ENCODE measurements at places on chromosomes 4 and X.

DNA sequence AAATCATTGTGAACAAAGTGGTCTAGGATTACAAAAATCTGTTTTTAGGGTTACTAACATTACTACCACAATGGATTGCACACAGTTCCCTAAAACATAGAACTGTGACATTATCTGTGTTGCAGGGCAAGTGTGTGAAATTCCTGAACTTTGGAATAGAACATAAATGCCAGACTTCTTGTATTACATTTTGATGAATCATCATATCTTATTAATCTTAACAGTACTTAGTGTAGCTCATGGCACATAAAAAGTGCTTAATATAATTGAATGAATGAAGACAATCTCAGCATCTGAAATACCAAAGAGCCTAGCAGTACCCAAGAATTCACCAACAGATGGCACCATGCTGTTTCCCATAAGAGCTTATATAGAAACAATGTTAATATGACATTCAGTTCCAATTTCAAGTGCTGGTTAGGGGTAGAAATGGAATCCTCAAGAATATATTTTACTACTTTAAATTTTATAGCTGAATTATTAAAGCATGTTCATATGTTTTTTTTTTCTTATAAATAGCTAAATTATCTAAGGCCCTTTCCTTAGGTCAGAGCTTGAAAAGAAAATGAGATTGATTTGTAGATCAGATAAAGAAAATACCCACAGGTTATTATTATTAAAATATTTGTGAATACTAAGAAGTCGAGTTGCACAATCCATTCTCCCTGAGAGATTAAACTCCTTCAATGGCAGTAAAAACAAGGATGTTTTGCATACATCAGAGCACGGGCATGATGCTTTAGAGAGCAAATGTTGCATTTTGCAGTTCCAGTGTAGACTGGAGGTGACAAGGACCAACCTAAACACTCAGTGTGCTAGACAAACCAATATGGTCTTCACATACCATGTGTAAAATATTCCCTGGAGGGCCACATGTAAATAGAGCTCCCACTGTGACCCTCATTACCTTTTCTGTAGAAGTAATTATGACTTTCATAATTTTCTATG lies 25.7 kb upstream of the SHISA3 start:
- no peak for DNase-seq

DNA sequence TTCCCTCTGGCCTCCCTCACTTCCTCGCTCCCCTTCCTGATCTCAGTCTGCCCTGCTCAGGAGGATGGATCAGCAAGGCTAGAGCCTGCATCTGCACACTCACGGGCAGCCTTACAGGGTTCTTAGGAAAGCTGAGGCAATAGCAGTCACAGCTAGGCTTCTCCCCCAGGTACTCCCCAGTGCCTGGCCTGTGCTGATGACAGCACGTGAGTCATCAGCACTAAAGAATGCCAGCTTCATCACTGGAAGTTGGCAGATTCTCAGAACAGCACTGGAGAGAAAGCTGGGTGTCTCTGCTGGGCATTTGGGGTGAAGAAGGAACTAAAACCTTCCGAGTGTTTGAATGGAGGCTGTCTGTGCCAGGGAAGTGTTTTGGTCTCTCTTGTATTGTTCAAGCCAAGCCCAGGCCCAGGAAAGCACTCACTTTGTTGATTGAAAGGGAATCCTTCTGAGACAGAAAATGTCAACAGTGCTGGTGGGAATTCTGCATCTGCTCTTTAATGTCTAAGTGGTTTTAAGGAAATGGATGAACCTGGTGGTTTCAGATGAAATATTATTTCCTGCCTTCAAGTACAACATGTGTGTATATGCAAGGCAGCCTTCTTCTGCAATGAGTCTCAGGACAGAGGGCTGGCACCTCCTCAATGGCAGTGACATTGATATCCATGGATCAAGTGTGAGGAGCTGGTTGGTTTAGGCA lies 73.0 kb upstream of the SCOC start:
- no peak for DNase-seq

DNA sequence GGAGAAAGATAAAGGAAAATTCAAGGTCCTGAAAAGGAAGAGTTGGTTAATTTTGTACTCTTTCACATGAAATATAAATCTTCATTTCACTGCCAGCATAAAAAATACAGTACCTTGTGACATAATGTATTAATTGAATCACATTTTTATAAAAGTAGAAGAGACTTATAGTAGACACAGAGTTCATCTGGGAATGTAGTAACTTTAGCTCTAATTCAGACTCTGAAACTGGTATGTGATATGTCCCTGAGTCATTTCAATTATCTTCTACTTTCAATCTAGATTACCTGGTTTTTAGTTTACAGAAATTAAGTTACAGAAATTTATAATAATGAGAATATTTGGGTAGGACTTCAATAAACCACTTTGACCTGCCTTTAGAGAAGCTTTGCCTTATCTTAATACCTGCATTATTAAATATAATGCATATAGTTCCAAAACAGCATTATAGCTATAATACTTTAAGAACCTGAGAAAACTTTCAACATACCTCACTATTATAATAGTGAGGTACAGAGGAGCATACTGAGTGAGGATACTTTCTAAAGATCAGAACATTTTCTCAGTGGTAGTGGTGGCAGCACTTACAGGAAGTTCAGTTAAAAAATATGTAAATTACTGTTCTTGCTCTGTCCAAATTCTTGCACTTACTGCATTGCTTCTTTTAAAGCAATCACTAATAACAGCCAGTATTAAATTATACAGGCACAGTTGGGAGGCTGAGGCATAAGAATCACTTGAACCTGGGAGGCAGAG lies 11.2 kb downstream of the NEK1 start:
- DNase-seq: no peak

GRCh38 chrX:107565015-107565414 lies 63.3 kb upstream of the PRPS1 start:
- no peak for DNase-seq

- no peak for DNase-seq
Measured at GRCh38 chr4:63693321-63693720, 715.9 kb downstream of the TECRL start.

DNA sequence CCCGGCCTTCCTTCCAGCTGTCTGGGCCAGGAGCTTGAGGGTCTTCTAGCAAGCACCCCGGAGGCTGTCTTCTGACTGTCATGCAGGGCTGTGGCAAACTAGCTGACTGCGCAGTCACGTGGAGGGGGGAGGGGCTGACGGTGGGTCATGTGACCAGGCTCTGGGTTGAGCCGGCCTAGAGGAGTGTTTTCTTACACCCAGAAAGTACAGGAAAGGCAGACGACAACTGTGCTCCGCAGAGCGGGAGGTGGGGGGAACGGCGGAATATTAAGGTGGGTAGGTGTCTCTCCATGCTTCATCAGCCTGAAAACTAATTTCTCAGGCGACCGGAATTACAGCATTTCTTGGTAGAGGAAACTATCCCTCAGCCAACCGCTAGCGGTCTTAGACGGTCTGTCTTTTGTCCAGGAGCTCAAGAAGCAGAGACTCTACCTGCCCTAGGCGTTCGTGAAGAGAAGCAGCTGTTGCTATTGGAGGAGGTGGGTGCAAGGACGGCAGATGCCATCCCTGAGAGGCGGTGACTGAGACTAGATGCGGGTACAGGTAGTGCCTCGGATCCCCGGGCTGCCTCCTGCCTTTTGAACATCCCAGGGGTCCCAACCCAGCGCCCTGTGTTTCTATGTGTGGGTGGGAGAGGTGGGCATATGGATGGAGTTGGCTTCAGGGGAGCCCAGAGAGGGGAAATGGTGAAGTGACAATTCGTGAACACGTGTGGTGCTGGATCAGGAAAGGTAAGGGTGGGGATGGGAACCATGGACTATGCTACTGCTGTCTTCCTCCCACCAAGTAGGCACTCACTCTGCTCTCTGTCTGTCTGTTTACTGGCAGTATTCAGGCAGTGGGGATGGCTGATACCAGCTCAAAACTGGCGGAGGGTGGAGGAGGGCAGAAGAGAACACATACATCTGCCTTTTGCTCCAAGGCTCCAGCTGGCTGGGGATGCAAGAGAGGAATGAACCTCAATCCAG lies 8.8 kb downstream of the GPRASP1 start:
- DNase-seq: peak; percentile 65

- DNase-seq: no peak
Measured at GRCh38 chr4:174023641-174024040, 259.8 kb downstream of the FBXO8 start.

- DNase-seq: no peak
Measured at GRCh38 chr4:86948276-86948675, 13.5 kb downstream of the AFF1 start.

DNA sequence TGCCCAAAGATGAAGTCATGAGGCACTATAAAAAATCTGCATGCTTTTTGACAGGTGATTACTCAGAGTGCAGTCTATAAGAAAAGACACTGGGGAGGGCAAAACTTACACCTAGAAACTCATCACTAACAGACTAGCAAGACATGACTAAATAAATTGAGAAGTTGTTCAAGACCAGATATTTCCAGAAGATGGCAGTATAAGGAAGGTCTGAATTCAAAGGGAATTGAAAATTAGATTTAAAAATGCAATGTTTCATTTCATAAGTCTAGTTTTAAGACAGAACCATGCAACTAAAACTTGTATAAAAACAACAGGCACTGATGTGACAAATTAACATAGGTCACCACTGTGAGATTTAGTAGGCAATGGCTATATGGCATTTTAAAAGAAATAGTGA lies 232.5 kb upstream of the POF1B start:
- DNase-seq: no peak

GRCh38 chr4:14277505-14277904 lies 650.0 kb upstream of the BOD1L1 start:
- no peak for DNase-seq

GRCh38 chr4:52946855-52947254 lies 84.7 kb downstream of the RASL11B start:
- DNase-seq: no peak

GRCh38 chrX:6292599-6292998 lies 63.9 kb upstream of the NLGN4X start:
- no peak for DNase-seq

DNA sequence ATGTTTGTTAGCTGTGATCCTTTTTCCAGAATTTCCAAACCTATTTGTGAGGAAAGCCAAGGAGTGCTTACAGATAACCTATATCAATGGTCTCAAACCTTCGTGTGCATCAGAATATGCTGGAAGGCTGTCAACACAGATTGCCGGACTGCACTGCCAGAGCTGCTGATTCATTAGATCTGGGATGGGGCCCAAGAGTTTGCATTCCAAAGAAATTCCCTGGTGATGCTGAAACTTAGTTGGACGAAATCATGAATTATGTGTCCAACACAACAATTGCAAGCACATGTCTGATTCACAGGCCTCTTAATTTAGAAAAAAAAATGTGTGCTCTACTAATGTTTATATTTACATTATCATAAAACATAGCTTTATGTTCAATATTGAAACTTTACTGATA lies 544.0 kb upstream of the AMOT start:
- no peak for DNase-seq

GRCh38 chr4:172998527-172999469 lies 169.8 kb upstream of the GALNT7 start:
- no peak for DNase-seq

- no peak for DNase-seq
Measured at GRCh38 chr4:60544981-60545380, 655.1 kb upstream of the ADGRL3 start.

- no peak for DNase-seq
Measured at GRCh38 chrX:15464704-15465103, 28.4 kb downstream of the PIR start.

DNA sequence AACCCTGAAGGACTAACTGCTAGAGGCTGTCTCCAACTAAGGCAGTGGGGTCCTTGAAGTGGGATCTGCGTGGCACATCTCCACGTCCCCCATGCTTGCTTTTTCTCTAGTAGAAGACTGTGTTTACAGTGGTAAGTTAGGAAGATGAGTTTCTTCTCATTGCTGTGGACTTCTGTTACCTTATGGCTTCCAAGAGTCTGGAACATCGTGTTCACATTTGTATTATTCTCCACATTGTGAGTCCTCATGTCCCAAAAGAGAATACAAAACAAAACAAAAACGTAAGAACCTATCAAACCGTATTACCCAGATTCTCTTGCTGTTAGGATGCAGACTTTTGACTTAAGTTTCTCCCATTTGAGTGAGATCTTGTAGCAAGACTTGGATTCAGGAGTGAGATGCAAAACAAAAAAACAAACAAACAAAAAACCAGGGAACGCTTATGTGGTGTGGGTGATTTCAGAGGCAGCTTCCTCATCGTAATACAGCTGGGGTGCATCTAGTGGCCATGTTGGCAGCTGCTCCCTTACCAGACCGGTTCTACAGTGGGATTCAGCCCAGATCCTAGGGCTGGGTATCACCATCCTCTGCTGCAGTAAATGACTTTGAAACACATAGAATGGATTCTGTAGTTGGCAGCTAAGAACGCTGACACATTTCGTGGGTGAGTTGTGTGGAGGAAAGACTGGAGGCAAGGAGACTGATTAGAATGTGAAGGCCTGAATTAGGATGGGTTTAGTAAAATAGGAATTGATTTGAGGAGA lies 41.3 kb downstream of the TMEM131L start:
- DNase-seq: no peak

DNA sequence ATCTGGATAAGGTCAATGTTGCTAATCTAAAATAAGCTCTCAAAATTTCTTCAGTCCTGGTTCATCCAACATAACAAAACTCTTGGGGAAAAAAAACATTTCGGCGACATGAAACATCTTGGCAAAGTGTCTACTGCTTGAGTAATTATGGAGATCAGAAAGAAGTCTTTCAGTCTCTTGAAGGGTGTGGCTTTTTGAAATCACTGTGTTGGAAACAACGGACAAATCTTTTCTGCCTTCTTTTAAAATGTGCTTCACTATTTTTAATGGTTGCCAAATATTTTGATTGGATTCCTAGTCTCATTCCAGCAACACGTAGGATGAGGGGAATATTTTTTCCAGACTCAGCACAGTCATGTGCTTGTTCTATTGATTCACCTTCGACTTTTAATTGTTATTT lies 138.6 kb downstream of the KLHL8 start:
- DNase-seq: no peak

- DNase-seq: no peak
Measured at GRCh38 chrX:42276982-42277690, 353.8 kb upstream of the CASK start.

DNA sequence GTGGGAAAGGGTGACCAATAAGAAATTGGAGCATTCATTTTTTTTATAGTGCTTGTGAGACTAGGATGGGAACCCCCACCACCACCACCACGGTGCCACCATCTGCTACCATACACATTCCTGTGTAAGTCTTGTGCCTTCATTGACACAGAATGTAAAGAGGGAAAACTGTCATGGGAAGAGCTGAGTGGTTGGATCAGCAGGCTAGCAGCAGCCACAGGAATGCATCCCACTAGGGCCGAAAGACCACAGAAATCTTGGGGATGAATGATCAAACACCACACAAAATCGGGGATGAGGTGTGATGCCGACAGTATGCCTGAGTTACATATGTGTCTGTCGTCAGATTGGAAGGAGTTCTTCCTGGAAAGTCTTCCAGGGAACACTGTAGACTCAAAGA lies 69.2 kb downstream of the SRPX start:
- no peak for DNase-seq

- DNase-seq: no peak
Measured at GRCh38 chrX:155886409-155886808, 5.3 kb downstream of the VAMP7 start.

DNA sequence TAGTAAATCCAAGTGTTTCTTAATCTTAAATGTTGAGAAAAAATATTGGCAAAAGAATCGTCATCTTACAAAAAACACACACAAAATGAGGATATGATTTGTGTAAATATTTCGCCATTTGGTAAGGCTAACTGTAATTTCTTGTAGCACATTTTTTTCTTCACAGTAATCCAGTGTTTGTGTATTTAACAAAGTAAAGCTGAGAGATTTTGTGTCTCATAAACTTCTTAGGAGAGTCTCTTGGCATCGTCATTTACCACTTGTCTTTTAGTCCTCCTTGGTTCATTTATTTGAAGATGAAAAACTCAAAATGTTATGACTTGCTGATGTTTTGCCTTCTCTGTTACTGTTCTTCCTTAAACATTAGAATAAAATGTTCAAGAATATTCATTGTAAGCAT lies 326.7 kb upstream of the PITX2 start:
- no peak for DNase-seq
